ENCODE measurements at places on chromosomes 5 and 9. TPM values are rescaled to one million over a fixed set of nuclear protein-coding genes. Genes with fewer than 3 reads are reported as not detected.

DNA sequence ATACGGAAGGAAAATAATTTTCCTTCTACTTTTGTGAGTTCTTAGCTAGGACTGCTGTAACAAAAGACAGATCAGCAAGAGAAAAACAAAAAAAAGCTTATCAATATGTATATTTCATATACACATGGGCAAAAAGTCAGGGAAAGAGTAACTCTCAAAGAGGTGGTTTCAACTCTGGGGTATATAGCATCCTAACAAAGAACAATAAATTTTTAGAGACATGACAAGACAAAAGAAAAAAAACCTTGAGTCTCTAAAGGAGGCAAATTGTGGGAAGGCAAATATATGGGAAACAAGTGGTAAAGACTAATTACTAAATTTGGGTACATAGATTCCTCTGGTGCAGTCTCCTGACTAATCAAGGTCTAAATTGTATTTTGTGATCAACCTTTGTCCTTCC, 93.2 kb downstream of the C5orf15 start:
- DNase-seq = no peak

DNA sequence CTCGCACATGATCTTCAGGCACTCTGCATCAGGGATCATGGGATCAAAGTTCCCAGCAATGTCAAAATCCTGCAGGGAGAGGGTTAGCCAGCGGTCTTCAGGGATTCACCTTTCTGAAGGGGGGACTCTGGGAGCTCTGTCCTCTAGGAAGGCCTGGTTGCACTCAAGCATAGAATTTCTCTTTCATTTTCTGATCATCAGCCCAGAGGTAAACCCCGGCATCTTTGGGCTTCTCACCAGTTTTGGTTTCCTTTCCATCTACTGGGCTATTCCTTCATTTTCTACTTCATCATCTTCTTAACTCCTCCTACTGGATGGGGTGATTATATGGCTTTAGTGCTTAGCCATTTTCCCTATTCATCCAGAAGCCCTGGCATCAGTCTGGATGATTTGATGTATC, 4.6 kb upstream of the DND1 start:
- no peak for DNase-seq

The FCN1 gene
- not detected for total RNA-seq

DNA sequence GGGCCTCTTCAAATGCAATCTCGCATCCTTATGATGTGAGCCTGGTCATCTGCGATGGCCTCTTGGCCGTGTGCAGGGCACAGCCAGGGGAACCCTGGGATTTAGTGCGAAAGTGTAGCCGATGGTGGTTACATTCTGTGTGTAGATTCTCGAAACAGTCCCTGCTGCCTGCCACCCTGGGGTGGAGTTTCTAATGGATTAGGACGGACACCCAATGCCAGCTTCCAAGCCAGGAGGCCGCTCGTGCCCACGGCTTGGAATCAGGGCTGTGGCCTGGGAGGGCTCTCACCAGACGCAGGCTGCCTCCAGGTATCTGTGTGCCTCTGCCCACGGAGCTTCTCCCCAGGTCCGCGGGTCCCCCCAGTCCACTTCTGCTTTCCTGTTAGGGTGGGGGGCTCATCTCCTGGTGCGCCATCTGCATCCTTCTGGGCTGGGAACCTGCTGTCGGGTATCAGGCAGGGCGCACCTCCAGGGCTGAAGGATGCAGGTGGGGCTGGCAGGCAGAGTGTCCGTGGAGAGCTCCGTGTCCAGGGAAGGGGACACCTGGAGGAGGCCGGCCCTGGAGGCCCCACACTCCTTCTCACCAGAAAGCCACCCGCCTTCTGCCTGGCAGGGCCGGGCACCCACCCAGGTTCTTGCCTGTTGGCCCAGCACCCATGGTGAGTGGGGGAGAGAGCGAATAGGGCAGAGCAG, 3.4 kb upstream of the SLC12A7 start:
- DNase-seq = no peak

DNA sequence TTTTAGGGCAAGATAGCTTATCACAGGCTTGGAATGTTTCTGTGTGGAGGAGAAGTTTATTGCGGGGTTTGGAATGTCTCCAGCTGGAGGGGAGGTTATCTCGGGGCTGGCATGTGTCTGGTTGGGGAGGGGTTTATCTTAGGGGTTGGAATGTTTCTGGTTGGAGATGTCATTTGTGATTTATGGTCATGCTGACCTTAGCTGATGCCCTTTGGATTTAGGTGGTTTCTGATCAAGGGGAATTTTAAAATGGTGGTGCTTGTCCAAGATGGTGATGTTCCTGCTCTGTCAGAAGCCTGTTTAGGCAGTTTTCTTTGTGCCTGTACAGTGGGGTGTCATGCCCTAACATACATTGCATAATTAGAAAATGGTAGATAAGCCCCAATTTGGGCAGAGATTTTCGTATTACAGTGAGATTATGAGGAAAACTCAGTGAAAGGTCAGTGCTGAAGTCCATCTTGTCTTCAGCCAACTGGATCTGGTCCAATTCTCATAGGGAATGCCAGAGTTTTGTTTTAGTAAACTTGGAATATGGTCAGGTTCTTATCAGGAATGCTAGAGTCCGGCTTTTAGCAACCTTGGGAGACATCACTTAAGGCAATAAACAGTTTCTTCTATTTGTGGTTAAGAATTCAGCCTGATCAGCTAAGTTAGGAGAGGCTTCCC, 14.3 kb downstream of the CDK20 start:
- DNase-seq = peak; percentile 82

The EIF4E1B gene
- not detected for total RNA-seq

DNA sequence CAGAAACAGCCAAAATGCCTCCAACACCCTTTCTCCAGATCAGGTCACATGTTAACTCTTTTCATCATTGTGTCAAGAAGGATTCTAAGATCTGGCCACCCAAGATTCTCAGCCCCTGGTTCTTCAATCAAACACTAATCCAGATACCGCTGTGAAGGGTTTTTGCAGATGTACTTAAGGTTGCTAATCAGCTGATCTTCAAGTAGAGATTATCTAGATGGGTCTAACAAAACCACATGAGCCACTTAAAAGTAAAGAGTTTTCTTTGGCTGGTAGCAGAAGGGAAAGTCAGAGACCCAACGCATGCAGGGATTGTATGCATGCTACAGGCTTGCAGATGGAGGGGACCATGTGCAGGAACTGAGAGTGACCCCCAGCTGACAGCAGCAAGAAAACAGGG, 267.9 kb downstream of the CDK5RAP2 start:
- no peak for DNase-seq

The CTSV gene
- under 0.01 TPM for total RNA-seq
